ENCODE measurements at places on chromosomes 1 and 21.

- DNase-seq: peak; percentile 90
Measured at GRCh38 chr1:55716610-55717009, 501.4 kb upstream of the USP24 start.

- no peak for DNase-seq
Measured at GRCh38 chr1:12006167-12006921, 13.0 kb upstream of the MIIP start.

- DNase-seq: peak; percentile 51
Measured at GRCh38 chr1:41629571-41629970, 145.1 kb upstream of the EDN2 start.

GRCh38 chr1:43531906-43532584 is 1.4 kb downstream of the PTPRF start:
- no peak for DNase-seq

- no peak for DNase-seq
Measured at GRCh38 chr1:8358241-8358896, 40.5 kb downstream of the SLC45A1 start.

GRCh38 chr1:153190373-153190772 is 12.9 kb upstream of the LELP1 start:
- no peak for DNase-seq

DNA sequence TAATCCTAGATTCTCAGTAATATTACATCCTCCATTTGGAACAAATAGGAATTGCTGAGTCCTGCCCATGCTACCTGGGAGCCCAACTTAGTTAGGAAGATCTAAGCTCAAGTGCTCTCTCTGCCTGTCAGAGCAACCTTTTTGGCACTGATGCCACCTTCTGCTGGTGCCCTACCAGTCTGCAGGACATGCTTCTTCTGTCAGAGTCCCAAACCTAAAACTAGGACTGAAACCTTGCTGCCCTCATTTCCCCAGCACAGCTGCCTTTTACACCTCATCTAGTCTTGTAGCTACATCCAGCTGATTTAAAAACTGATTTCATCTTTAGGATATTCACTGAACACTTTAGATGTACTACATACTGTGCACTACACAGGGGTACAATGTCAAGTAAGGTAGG is 118.7 kb downstream of the LYPLAL1 start:
- DNase-seq: no peak

- no peak for DNase-seq
Measured at GRCh38 chr1:205275916-205276688, 45.4 kb downstream of the NUAK2 start.

DNA sequence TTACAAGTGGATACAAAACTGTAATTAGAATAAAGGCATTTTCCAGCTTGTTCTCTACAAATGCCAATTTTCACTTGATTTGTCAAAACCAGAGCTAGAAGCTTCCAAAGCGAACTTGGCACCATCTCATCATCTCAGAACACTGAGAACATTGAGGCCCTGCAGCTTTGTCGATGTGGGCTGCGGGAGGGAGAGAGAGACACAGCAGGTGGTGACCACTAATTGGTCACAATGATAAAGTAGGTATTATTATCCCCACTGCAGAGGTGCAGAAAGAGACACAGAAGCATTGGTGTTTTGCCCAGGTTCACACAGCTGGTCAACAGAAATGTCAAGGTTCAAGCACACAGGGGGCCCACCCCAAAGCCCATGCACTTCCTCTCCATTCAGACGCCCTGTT is 72.2 kb upstream of the KRTAP19-8 start:
- no peak for DNase-seq

DNA sequence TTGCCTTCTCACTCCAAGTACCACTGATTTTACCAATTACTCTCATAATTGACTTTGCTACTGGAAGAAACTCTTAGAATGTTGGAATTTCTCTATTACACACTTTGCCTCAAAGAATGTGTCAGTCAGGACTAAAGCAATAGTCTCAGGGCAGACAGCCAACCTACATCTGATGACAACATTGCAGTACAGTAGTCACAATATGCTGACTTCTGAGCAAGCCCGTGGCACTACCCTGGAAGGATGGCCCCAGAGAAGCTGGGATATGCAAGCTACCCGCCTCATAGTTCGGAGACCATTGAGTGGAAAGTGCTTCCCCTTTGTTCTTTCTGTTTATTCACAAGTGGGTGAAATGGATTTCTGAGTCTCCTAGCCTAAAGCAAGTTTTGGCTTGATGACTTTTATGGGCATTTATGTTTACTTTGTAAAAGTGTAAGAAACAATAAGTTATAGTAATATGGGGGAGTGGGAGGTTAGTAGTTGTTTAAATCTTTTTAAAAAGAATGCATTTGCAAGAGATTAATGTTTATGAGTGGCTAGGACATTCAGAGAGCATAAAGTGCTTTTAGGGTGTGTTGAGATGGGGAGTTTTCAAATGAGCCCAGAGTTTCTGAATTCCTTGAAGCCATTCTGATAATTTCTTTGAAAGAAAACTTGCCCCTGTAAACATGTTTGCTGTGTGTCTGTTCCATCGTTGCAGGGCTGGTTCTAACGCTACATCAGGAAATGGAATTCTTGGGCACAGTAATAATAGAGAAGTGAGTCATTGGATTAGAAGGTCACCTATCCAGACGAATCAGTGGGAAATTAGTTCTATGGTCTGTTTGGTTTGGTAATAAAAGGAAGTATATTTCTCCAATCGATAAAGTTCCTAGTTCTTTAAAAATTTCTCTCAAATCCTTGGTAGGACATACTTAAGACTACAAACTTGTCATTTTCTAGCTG is 63.8 kb downstream of the LMO4 start:
- peak; percentile 89 for DNase-seq

GRCh38 chr1:23013657-23014056 is 2.0 kb downstream of the TEX46 start:
- no peak for DNase-seq

DNA sequence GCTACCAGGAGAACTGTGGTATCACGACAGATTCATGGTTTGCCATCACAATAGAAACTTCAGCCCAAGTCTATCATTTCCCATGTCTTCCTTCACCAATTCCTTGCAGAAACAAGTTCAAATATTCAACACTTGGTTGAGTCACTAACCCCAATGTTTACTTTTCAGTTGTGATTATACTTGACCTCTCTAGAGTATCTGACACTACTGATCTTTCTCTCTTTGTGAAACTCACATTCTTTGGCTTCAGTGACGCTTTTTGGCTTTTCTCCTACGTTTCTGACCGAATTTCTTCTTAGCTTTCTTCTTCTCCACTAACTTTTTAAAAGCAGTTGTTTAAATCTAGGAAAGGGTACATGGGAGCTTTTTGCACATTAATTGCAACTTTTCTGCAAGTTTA is 48.8 kb upstream of the HMGB4 start:
- DNase-seq: peak; percentile 13

GRCh38 chr21:34029743-34030528 is 43.4 kb upstream of the MRPS6 start:
- DNase-seq: peak; percentile 89

- no peak for DNase-seq
Measured at GRCh38 chr1:54341763-54342162, 64.4 kb downstream of the SSBP3 start.

GRCh38 chr1:5997316-5997715 is 5.1 kb upstream of the NPHP4 start:
- no peak for DNase-seq

Measured in fibroblast of lung (primary cell).